ENCODE measurements at places on chromosomes 11 and 22. TPM values are rescaled to one million over a fixed set of nuclear protein-coding genes. Genes with fewer than 3 reads are reported as not detected.

HBE1 gene
- total RNA-seq = not detected

C11orf42 gene
- not detected for total RNA-seq

TSPAN32 gene
- total RNA-seq = not detected

MEI1 gene
- 2.0 TPM for total RNA-seq

CCDC87 gene
- 0.17 TPM for total RNA-seq

GRM5 gene
- under 0.01 TPM for total RNA-seq

PPM1F gene
- 382 TPM for total RNA-seq

SLC22A12 gene
- total RNA-seq = not detected

HORMAD2 gene
- total RNA-seq = not detected

DDB1 gene
- total RNA-seq = 389 TPM

FAM76B gene
- total RNA-seq = 39.0 TPM

KRTAP5-2 gene
- total RNA-seq = not detected

SLN gene
- not detected for total RNA-seq

FAU gene
- 180 TPM for total RNA-seq

SOX10 gene
- total RNA-seq = not detected

BLID gene
- not detected for total RNA-seq

MIOX gene
- not detected for total RNA-seq

OR8A1 gene
- total RNA-seq = not detected

CNTN5 gene
- not detected for total RNA-seq

LARGE2 gene
- total RNA-seq = not detected

KCNK4 gene
- not detected for total RNA-seq

TRIM66 gene
- total RNA-seq = 5.6 TPM

APLNR gene
- 19.6 TPM for total RNA-seq

VPREB1 gene
- not detected for total RNA-seq

KCNJ1 gene
- total RNA-seq = 0.34 TPM

DLG2 gene
- 0.51 TPM for total RNA-seq

CRELD2 gene
- total RNA-seq = 77.4 TPM

CHRDL2 gene
- not detected for total RNA-seq

FJX1 gene
- 44.5 TPM for total RNA-seq

DGCR2 gene
- total RNA-seq = 71.2 TPM

OSBP2 gene
- total RNA-seq = 18.0 TPM

MAPK8IP2 gene
- 0.34 TPM for total RNA-seq

NUMA1 gene
- total RNA-seq = 151 TPM

NRGN gene
- 1.3 TPM for total RNA-seq

RSF1 gene
- total RNA-seq = 46.6 TPM

OR51E1 gene
- not detected for total RNA-seq

OR4D5 gene
- total RNA-seq = not detected

PVALB gene
- total RNA-seq = not detected

KCTD21 gene
- 11.7 TPM for total RNA-seq

LRRC74B gene
- total RNA-seq = not detected

OR2D2 gene
- not detected for total RNA-seq

KCNE3 gene
- 1.1 TPM for total RNA-seq

FZD4 gene
- 214 TPM for total RNA-seq

GAL3ST1 gene
- total RNA-seq = 0.17 TPM

MYBPC3 gene
- total RNA-seq = not detected

OOSP1 gene
- not detected for total RNA-seq

KCNJ11 gene
- 0.65 TPM for total RNA-seq

PPFIA1 gene
- 39.9 TPM for total RNA-seq

CELSR1 gene
- total RNA-seq = 45.6 TPM

SCGB1D2 gene
- not detected for total RNA-seq

CHADL gene
- total RNA-seq = 1.1 TPM
